ENCODE measurements at places on chromosomes 1 and 21.

- no peak for DNase-seq
Measured at GRCh38 chr1:4210043-4210442, 310.0 kb upstream of the C1orf174 start.

- DNase-seq, result no peak
Measured at GRCh38 chr1:174352883-174353608, 94.7 kb upstream of the GPR52 start.

- DNase-seq, result no peak
Measured at GRCh38 chr1:100188617-100189016, 10.6 kb upstream of the LRRC39 start.

GRCh38 chr21:39644062-39644560, 31.4 kb downstream of the B3GALT5 start:
- no peak for DNase-seq

GRCh38 chr1:162360237-162360873, 16.3 kb downstream of the SPATA46 start:
- DNase-seq, result no peak
